ENCODE measurements at places on chromosomes 16 and 17.

- no peak for DNase-seq
These were observed 848 bp upstream of the TBKBP1 start for GRCh38 chr17:47692895-47693730.

GRCh38 chr17:50638966-50639713, 4.5 kb downstream of the ABCC3 start:
- peak; percentile 99 for DNase-seq

GRCh38 chr17:48970865-48971687, 2.7 kb upstream of the GIP start:
- DNase-seq = no peak

GRCh38 chr17:48307814-48308411, 122.1 kb downstream of the SKAP1 start:
- DNase-seq = peak; percentile 63

- no peak for DNase-seq
These were observed 12.0 kb upstream of the STAT3 start for GRCh38 chr17:42399948-42400843.

DNA sequence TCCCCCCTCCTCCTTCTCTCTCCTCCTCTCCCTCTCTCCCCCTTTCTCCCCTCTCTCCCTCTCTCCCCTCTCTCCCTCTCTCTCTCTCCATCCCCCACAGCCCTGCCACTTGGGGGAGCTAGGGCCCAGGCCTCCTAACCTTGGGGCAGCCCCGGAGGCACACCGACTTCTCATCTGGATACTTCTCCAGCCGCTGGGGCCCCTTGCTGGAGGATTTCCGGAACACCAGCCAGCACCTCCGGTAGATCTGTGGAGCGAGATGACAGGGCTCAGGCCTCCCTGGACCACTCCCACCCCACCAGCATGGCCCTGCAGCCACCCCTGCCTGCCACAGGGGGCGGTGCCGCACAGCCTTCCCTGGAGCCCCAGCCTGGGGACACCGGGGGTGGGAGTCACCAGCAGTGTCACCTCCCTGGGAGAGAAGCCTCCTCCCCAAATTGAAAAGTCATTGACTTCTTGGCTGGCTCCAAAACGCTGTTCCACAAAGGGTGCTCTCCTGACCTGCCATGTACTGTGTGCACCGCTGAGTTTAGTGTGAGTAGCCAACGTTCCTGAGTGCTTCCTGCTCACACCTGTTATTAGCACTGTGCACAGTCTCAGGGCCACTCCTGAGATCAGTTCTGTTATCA, 10.5 kb downstream of the DOK4 start:
- DNase-seq = no peak

DNA sequence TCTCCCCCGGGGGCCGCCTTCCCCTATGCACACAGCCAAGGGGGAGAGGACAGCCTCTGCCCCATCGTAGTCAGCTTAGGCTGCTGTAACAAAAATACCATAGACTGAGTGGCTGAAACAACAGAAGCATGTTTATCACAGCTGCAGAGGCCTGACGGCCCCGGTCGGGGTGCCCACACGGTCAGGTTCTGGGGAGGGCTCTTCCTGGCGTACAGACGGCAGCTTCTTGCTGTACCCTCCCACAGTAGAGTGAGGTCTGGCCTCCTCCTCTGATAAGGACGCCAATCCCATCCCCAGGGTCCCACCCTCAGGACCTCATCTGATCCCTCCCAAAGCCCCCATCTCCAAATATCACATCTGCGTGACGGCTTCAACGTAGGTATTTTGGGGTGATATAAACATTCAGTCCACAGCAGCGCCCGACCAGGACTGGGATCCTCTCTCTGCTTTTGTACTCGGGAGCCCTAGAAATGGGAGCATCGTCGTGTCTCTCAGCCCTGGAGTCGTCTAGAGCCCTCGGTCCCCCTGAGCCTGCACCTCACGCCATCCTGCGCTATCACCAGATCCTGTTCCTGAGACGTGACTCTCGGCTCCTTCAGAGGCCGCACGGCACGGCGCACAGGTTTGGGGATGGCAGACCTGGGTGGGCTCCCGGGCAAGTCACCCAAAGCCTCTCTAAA, 67.8 kb downstream of the RPH3AL start:
- no peak for DNase-seq

GRCh38 chr17:80885947-80886582, 105.6 kb upstream of the CHMP6 start:
- DNase-seq = no peak

DNA sequence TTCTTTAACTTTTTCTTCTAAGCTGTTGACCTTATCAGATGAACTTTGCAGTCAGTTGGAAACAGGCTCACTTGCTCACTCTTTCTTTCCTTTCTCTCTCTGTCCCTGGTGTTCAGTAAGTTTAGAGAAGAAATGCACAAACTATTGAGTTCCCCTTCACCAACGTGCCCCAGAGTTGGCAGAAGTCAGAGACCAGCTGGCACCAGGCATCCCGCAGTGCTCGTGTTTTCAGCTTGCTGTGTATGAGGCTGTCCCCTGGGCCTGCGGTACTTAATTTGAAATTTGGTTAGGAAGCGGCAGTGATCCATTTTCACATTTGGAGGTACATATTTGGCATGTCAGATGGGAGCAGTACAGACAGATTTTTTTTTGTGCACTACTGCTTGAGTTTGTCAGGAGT, 258.6 kb downstream of the SNX29 start:
- DNase-seq = no peak

DNA sequence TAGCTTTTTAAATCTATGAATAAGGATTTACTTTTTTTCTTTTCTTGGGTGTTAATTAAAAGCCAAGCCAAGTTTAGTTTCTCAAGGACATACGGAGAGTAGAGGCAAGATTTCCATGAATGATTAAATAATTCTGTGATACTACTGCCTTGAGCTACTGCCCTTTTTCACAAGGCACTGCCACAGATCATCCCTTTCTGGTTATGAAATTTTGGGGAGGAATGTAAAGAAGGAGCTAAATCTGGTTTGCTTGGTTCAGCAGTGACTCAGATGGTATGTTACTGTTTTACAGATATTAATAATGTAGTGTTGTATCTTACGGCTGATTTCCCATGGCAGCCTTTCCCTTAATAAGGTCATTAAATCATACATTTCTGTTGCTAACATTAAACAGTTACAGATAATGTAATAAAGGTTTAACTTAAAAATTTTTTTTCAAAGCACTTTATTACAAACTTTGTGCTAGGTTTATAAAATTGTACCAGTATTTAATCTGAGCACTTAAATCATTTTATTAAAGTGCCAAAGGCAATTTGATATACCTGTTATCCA, 2.6 kb downstream of the WSB1 start:
- DNase-seq = no peak

- DNase-seq = peak; percentile 6
These were observed 67.7 kb downstream of the HLF start for GRCh38 chr17:55332296-55333041.

- DNase-seq = no peak
These were observed 10.0 kb downstream of the SNN start for GRCh38 chr16:11677959-11678881.

GRCh38 chr16:2039274-2040031, 8.2 kb downstream of the NTHL1 start:
- DNase-seq = no peak

DNA sequence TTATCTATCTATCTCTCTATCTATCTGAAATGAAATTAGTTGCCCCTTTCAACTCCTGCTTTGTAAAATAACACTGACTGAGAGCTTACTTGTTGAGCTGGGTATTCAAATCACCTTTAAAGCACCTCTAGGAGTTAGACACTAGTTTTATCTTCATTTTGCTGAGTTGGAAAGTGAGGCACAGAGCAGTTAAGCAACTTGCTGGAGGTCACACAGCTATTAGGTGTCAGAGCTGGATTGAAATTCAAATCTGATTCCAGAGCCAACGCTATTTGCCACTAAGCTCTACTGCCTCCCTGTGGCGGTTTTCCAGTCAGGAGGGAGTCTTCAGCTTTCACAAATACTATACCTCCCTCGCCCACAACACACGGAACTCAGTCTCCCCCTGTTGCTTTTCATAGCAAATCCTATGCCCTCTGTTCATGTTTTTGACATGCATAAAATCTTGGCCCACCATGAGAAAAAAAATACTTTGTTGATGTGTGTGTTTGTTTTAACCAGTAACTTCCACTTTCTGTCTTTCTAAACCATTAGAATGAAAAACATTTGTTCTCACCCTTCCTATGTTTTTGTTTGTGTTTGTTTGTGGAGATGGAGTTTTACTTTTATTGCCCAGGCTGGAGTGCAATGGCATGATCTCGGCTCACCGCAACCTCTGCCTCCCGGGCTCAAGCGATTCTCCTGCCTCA, 74.8 kb upstream of the SMURF2 start:
- peak; percentile 45 for DNase-seq

GRCh38 chr17:22138861-22139469, 446.6 kb downstream of the KCNJ18 start:
- DNase-seq = no peak

DNA sequence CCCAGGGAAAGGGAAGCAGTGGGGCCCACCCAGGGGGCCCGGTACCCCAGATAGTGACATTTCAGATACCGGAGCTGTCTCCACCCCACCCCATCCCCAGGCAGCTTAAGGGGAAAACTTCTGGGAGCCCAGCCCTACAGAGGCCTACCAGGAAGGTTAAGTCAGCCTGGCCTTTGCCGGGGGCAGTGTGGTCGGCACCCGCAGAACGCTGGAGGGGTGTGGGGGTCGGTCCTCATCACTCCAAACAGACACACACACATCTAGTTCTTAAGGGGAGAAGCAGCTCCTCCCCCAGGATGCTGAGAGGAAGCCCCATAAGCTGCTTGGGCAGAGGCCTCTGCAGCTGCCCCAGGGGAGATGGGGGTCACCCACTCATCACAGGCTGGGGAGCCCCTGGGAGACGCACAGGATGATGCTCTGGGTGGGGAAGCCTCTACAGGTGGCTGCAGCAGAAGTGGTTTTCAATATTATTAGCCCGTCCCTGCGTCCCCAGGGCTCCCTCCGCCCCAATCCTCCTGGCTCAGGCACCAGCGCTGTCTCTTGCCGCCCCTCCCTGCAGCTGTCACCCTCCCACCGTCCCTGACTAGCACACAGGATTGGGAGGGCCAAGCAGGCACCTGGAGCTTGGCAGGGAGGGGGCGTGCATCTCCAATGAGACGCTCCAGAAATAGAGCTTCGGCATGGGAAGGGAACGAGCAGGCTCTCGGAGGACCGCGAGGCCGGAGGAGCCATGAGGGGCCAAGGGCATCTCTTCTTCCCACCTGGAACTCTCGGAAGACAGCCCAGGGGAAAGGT, 1.4 kb upstream of the ABR start:
- no peak for DNase-seq

GRCh38 chr16:23131931-23132621, 17.2 kb downstream of the USP31 start:
- no peak for DNase-seq

DNA sequence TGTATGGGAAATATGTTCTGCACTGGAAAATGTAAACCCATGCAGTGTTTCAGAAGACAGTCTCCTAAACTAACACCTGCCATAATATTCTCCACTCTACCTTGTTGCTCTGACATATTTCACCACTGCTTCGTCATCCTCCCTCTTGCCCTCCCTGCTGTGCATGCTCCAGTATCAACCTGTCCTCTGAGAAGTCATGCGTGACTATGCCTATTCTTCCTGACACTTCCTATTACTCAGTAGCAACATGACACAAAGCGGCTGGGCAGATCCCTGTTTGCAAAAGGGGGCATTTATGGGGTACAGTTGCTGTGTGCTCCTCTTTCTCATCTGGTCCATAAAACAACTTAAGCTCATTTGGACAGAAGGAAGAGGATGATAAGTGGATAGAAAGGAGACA, 805.6 kb upstream of the EEF2KMT start:
- DNase-seq = no peak

DNA sequence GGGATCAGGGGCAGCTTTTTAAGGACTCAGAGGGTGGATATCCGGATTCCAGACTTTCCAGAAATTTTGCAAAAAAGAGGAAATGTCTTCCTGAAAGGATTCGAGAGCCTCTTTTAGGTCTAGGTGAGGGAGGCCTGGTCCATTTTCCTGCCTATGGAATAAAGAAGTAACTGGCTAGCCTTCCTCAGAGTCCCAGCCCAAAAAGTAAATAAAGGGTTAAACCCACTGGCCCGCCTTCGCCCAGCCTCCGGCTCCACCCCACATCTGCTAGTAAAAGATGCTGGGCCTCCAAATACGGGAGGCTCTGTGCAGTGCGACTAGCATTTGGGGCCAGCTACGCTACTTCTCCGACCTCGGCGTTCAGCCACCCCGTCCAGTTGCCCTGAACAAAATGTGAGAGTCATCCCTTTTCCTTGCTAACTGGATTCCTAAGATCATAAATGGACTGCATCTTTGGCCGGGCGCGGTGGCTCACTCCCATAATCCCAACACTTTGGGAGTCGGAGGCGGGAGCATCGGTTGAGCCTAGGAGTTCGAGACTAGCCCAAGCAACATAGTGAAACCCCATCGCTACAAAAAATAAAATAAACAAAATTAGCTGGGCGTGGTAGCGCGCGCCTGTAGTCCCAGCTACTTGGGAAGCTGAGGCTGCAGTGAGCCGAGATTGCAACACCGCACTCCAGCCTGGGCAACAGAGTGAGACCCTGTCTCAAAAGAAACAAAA, 824 bp upstream of the MPP2 start:
- peak; percentile 18 for DNase-seq

- DNase-seq = no peak
These were observed 3.2 kb upstream of the C1QTNF1 start for GRCh38 chr17:79020631-79021301.

DNA sequence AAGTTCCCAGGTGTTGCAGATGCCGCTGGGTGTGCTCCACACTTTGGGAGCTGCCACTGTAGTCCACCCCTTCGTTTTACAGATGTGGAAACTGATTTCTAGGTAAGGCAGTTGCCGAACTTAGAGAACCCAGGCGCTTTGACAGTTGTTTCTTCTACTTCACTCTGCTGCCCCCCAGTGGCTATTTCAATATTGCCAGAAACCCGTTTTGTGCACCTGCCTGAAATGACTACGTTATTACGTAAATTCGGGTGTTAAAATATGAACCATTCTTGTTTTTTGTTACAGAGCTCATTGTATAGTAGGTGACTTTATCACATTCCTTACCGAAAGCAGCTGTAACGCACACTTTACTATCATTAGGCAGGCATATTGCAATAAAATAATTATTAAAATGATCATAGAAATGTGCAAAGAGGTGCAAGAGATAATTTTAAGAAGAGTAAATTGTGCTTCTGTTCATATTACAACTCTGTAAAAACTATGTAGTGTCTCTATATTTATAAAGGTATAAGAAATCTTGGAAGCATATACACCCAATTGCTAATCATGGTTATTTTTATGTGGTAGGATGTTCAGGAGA, 44.9 kb downstream of the OTOA start:
- peak; percentile 72 for DNase-seq

GRCh38 chr16:55651841-55652824, 3.7 kb upstream of the SLC6A2 start:
- DNase-seq = no peak

DNA sequence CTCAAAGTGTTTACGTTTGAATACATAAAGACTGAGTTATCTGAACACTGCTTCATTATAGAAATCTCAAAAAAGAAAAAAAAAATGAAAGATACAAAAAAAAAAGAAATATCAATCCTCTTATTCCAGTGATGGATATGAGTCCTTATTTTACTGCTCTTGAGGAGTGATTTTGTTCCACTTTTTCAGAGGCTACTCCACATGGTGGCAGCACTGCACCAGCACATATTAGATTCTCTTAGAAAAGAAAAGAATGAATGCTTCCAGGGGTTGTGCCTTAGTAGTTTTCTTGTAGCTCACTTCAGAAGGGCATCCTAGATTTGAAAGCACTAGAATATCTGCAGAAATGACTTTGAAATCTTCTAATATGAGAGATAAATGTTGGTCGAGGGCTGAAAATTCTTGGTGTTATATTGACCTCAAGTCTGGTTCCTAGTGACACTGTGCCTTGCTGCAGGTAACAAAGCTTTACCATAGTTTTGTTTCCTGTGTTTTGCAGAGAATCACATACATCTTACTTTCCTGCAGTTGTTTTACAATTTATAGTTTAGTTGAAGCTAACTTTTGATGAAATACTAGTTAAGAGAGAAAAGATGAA, 25.9 kb downstream of the AP2B1 start:
- no peak for DNase-seq

Data from LoVo (cell line).